ENCODE measurements at places on chromosomes 2 and 18. TPM values are rescaled to one million over a fixed set of nuclear protein-coding genes. Genes with fewer than 3 reads are reported as not detected.
A peak's percentile ranks its signal among the peaks of the same experiment; 100 is the strongest.

- no peak for DNase-seq
These were observed 45.9 kb upstream of the EGR4 start for GRCh38 chr2:73339201-73339600.

Gene PCARE
- polyA plus RNA-seq, result 0.35 TPM

GRCh38 chr2:188449561-188449960 is 157.9 kb downstream of the GULP1 start:
- DNase-seq, result no peak

- DNase-seq, result no peak
These were observed 33.5 kb downstream of the GRHL1 start for GRCh38 chr2:9984871-9985480.

Gene SCYGR4
- not detected for polyA plus RNA-seq

- DNase-seq, result no peak
These were observed 136.2 kb downstream of the CERS6 start for GRCh38 chr2:168592181-168592831.

DNA sequence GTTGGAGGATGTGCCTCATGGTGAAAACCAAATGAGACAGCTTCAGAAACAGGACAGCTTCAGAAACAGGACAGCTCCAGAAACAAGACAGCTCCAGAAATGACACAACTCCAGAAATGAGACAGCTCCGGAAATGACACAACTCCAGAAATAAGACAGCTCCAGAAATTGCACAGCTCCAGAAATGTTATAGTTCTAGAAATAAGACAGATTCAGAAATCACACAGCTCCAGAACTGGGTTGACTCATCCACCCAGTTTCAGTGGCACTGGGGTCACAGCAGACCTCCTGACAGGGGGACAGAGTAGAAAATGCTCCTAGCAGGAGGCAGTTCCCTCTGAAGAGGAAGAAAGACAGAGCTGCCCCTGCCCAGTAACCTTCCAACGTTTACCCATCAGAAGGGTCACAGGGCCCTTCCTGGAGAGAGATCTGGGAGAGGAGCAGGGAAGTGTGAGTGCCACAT is 26.9 kb upstream of the COL6A3 start:
- no peak for DNase-seq

Gene MYOM1
- polyA plus RNA-seq, result 9.7 TPM

DNA sequence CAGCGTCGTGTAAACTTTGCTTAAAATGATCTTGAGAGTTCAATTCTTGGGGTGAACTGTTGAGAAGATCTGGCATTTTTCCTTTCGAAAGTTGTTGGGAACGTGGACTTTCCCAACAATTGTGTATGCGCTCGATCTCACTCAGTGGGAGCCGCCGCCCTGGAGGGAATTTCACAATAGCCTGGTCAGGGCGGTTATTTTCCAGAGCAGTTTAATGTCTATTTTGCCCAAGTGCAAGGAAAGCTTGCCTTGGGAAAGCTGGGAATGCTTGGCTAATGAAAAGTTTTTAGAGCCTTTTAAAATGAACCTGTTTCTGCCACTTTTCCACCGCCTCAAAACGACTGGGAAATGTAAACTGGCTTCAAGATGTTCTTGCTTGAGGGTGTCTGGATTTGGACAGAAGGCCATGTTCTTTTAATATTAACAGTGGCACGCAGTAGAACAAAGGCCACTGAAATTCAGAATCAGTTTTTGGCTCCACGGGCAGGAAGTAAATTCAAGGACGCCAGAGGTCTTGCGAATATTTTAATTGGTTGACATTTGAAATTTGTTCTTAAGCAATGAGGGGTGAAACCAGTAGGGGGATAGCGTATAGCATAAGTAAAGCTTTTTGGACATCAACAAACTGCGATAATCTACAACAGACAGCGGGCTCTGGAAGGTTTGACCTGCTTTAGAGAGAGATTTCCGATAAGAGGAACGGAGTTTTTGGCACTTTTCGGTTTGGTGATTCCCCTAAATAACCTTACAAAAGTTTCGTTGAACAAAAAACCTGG is 1.2 kb downstream of the CFLAR start:
- peak; percentile 51 for DNase-seq

- DNase-seq, result no peak
These were observed 125.2 kb downstream of the INHBB start for GRCh38 chr2:120471166-120471565.

DNA sequence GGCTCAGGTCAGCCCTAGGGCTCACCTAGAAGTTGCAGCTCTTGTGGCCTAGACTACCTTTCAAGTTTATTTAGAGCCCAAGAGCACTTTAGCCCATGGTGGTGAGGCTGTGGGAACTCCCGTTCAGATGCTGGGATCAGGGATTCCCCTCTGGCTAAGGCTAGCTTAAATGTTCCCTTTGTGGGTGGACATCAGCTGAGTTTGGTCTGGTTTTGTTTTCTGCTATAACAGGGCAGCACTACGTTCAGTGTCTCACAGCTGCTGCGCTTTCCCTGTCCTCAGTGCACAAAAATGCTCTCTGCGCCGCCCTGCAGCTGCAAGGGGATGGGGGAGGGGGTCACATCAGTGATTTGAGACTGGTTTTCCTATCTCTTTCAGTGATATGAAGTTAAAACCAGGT is 170.5 kb upstream of the KCNJ3 start:
- no peak for DNase-seq

DNA sequence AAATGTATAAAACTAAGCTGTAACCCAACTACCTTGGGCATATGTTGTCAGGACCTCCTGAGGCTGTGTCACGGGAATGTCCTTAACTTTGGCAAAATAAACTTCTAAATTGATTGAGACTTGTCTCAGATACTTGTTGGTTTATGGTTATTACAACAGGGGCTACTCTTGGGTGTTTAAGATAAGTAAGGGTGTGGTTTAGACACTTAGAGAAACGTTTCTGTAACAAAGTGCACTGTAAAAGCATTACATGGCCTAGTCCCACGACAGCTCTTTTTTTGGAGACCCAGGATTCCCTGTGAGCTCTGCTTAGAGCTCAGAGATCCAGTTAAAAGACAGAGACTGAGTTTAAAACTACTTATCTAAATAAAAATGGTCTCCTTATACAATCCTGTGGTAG is 32.3 kb upstream of the LIPG start:
- DNase-seq, result no peak

Gene TGFBRAP1
- 14.7 TPM for polyA plus RNA-seq

DNA sequence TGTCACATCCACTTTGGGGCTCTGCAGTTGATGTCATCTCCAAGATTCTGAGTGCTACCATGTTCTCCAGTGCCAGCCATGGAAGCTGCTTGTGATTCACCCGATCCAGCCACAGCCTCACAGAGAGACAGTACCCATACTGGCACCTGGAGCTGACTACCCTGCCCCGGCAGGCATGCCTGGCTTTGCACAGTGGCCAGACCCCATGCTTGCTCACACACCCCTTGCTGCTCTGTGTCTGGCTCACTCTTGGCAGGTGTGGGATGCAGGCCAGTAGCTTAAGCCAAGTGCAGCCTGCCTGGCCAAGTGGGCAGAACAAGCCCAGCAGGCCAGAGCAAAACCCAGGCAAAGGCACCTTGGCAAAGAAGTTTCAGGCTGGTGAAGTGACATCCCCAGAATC is 828.4 kb upstream of the VRK2 start:
- DNase-seq, result no peak

DNA sequence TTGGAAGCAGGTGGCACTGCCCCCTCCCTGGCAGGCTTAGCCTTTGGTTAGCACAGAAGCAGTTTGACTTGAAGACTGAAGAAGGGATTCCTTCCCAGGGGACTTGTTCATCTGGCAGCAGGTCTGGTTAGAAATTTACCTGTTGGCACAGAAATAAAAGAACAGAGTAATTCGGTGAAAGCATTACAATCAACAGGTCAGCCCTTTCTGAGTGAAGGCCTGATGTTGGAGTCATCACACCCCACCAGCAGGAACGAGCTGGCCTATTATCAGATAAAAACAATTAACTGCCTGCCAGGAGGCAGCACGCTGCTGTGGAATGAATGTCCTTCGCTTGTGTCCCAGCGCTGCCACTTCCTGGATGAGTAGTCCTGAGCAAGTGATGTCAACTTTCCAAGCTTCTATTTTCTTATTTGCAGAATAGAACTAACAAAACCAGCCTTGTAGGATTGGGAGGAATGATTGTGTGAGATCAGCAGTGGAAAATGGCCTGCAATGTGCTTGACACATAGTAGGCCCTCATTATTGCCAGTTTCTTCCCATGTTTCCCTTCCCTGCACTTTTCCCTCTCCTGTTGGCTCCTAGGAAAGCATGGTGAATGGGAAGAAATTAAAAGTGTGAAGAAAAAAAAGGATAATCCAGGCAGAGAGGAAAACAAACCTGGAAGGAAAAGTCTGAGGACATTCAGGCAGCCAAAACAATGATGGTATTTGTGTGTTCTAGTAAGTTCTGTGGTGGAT is 29.0 kb downstream of the LGALSL start:
- no peak for DNase-seq

Gene SFTPB
- polyA plus RNA-seq, result 0.13 TPM

DNA sequence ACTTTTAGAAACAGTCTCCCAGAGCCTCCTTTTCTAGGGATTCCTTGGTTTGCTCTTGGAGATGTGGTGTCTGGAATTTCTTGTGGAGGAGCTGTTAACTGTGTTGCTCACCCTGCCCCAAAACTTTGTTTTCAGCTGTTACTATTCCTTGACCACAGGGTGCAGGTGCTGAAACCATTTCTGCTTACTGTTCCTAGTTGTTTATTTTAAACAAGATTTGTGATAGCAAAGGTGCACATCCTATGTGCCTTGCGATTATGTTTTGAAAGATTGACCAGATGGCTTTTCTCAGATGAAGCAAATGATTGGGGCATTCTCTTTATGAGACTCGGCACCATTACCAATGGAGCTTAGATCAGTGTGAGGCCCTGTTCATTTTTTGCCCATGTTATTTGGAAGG is 111.2 kb downstream of the RAB3GAP1 start:
- no peak for DNase-seq

DNA sequence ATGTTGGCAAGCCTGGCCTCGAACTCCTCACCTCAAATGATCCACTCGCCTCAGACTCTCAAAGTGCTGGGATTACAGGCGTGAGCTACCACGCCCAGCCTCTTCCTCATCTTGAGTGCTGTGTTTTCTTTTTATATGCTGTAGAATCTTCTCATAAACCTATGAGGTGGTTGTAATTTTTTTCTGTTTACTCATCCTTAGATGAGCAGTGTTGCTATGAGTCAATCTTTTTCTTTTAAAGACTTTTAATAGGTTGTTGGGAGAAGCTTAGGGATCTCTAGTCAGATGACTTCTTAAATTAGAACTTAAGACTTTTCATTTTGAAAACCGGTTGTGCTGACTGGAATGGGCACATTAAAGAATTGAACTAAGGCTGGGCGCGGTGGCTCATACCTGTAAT is 8.7 kb upstream of the AAK1 start:
- no peak for DNase-seq

Gene VWC2L
- polyA plus RNA-seq, result 0.19 TPM

Gene ITGA6
- polyA plus RNA-seq, result 90.8 TPM

Gene ERICH2
- polyA plus RNA-seq, result 1.5 TPM

DNA sequence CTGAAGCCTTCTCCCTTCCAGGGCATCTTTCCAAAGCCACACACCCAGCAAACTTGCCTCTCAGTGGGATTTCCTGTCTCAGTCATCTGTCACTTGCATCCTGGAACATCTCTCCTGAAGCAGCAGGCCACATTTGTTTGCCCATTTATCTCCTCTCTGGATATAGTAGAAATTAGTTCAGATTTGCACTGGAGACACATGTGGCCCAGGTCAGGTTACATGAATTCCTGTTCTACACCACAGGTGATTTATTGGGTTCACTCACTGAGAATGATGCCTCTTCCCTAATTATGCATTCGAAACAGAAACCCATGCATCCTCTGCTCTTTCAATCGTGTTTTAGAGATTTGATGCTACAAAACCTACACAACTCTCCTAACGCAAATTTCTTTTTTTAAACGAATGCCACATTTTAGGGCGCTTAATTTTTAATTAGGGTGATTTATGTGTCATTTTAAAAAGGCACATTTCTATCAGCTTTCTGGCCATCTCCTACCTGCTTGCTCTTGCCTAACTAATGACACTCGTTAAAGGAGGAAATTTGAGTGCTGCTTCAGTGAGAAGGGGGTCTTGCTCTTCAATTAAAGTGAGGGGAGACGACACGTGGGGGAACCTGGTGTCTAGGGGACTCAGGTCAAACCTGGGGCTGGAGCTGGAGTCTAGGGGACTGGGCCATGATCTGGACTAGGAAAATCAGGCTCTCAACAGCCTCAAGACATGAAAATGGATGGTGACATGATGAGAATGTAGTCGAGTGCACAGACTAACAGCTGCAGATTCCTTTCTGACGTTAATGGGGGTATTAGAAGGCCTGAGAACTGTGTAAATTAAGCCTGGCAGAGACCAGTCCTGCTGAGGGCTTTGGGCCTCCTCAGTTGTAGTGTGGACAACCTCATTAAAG is 221.4 kb downstream of the CLIP4 start:
- peak; percentile 39 for DNase-seq

GRCh38 chr2:58914733-58915505 is 673.8 kb upstream of the FANCL start:
- no peak for DNase-seq

DNA sequence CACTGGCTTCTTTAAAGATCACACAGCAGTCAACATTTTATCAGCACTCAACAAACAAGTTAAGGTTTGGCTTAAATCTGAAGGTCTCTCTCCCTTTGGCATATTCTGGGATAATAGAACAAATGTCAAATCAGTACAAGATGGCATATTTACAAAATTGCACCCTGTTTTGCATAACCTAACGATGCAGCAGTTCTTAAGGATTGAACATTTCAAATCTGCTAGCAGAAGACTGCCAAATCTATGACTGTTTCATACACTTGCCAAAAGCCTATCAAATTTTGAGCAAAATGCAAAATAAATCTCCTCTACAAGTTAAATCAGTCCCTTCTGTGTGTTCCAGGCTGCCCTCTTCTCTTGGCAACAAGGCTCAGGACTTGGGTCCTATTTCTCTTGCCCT is 73.6 kb downstream of the DPP4 start:
- DNase-seq, result no peak

DNA sequence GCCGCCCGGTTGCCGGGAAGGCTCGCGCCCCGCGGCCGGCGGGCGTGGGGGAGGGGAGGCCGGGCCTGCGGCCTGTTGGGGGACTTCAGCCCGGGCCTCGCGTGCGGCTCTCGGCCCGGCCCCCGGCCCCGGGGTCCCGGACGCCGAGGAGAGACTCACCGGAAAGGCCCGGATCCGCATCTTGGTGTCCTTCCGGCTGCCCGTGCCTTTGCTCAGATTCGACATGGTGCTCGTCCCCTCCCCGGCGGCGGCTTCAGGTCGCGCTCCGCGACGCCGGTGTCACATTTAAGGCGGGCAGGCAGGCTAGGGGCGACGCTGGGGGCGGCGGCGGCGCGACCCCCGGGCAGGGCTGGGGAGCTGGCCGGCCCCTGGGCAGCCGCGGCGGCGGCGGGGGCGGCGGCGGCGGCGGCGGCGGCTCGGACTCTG is 365 bp downstream of the CUL3 start:
- DNase-seq, result peak; percentile 27

Gene STK39
- polyA plus RNA-seq, result 31.6 TPM

GRCh38 chr2:152564754-152565551 is 152.3 kb downstream of the PRPF40A start:
- no peak for DNase-seq

DNA sequence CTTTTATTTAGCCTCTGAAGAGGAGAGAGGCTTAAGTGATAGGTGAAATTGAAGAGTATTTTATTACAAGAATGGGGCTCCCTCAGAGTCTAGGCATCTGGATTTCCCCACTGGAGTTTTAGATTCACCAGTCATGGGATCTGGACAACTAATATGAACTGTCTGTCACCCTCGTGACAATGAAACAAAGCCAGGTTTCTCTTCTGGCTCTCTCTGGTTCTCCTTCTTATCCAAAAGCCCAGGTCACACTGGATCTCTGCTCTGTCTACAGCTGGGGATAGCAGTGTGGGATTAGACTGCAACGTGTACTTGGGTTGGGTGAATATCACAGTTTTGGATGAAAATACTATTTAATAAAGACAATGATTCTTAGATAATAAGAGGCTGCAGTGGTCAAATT is 31.2 kb downstream of the LHCGR start:
- no peak for DNase-seq
